Spleen (tissue), 13 donors: ENCODE measurements at places on chromosomes 7 and 10. TPM values are rescaled to one million over a fixed set of nuclear protein-coding genes. Genes with fewer than 3 reads are reported as not detected.
A peak's percentile ranks its signal among the peaks of the same experiment; 100 is the strongest.

Gene NPY
- polyA plus RNA-seq: not detected

Gene SLC29A4
- polyA plus RNA-seq: 2.2 TPM

DNA sequence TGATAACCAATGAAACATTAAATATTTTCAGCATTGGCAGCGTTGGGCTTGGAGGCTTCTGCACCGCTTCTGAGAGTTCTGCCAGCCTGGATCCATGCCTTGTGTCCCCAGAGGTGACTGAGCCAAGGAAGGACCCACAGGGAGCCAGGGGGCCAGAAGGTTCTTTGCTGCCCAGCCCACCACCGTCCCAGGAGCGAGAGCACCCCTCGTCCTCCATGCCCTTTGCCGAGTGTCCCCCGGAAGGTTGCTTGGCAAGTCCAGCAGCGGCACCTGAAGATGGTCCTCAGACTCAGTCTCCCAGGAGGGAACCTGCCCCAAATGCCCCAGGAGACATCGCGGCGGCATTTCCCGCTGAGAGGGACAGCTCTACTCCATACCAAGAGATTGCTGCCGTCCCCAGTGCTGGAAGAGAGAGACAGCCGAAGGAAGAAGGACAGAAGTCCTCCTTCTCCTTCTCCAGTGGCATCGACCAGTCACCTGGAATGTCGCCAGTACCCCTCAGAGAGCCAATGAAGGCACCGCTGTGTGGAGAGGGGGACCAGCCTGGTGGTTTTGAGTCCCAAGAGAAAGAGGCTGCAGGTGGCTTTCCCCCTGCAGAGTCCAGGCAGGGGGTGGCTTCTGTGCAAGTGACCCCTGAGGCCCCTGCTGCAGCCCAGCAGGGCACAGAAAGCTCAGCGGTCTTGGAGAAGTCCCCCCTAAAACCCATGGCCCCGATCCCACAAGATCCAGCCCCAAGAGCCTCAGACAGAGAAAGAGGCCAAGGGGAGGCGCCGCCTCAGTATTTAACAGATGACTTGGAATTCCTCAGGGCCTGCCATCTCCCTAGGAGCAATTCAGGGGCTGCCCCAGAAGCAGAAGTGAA, 93.9 kb downstream of the TACC2 start:
- no peak overlapping the region for H3K4me3 ChIP-seq
- H3K27ac ChIP-seq: no peak overlapping the region
- DNase-seq: no peak
- no peaks in the 10 kb centered on the region for H3K4me1 ChIP-seq
- H3K36me3 ChIP-seq: no peaks in the 10 kb centered on the region

GRCh38 chr10:132321726-132322125, 10.3 kb upstream of the LRRC27 start:
- peak; percentile 44 for DNase-seq
- no peaks in the 10 kb centered on the region for H3K27me3 ChIP-seq
- H3K4me3 ChIP-seq: no peak overlapping the region
- peaks cover 3% of the 10 kb centered on the region for H3K36me3 ChIP-seq
- H3K27ac ChIP-seq: no peak overlapping the region

- H3K27ac ChIP-seq: no peak overlapping the region
- H3K4me3 ChIP-seq: no peak overlapping the region
- DNase-seq: no peak
- H3K4me1 ChIP-seq: no peaks in the 10 kb centered on the region
Observed at GRCh38 chr10:72127571-72127970, 39.2 kb upstream of the SPOCK2 start.

GRCh38 chr10:11004144-11005077, 13.3 kb upstream of the CELF2 start:
- H3K27me3 ChIP-seq: no peaks in the 10 kb centered on the region
- no peaks in the 10 kb centered on the region for H3K36me3 ChIP-seq
- no peaks in the 10 kb centered on the region for H3K4me1 ChIP-seq
- H3K4me3 ChIP-seq: no peak overlapping the region
- no peak for DNase-seq
